Islet precursor cell (in vitro differentiated cells): ENCODE measurements at places on chromosomes 3 and 15.

GRCh38 chr3:157113832-157114505, 46.0 kb downstream of the CCNL1 start:
- DNase-seq, result no peak

DNA sequence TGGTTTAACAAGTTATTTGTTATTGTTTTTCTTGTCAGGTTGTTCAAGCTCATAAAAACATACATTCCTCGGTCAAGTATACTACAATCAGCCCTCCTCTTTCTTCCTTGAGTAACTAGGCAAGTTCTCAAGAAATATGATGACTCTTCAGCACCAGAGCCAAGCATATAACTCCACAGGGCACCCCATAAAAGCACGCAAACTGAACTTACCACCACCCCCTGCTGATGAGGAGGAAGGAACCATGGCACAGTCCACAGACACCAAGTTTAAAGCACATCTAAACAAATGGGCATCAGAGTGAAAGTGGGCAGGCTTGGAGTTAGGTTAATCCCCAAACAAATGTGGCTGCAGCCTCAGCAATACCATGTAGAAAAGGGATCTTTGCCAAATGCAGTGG, 5.3 kb downstream of the IP6K2 start:
- DNase-seq, result no peak

- no peak for DNase-seq
These were observed 64.7 kb downstream of the ADAMTS9 start for GRCh38 chr3:64623125-64623524.

DNA sequence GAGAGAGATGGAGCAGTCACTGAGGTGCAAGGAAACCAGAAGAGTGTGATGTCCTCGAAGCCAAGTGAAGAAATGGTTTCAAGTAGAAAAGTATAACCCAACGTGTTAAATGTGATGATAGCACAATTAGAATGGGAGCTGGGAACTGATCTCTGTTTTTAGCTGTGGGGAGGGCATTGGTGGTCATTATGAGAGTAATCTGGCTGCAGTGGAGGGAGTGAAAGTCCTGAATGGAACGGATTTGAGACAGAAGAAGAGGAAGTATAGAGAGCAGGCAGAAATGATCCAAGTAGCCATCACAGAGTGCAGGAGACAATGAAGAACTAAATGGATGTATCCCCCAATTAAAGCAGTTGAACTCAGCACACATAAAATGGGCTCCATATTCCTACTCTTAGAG, 235.3 kb downstream of the IGSF11 start:
- no peak for DNase-seq

DNA sequence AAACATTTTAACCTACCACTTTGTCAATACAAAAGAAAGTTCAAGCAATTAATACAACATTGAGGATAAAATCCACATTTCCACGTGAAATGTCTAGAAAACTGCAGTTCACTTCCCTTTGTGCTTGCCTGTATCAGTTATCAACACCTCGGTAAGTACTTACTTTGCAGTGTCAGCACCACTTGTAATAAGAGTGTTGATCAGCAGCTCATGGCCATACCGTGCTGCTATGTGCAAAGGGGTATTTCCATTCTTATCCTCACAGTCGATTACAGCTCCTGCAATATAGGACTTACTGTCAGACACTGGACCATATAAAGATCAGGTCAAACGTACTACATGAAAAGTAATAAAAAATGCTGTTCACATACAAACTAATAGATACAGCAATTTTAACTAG, 84.4 kb downstream of the ANKRD28 start:
- DNase-seq, result no peak
